ENCODE measurements at places on chromosomes 4 and X.

DNA sequence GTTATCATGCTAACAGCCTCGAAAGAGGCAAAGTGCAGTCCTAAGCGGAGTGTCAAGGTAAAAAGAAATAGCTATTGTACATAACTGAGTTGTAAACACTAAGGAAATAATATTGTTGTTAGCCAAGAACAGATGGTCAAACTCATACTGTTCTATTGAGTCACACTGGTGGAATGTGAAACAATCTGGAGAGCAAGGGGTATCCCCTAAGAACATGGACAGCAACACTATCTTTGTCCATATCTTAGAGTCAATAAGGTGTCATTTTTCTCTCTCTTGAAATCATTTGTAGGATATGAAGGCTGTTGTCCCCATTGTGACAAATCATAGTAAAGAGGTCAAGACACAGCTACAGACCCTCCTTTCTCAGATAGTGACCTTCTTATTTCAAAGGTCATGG is 4.5 kb upstream of the PDGFC start:
- no peak for DNase-seq

DNA sequence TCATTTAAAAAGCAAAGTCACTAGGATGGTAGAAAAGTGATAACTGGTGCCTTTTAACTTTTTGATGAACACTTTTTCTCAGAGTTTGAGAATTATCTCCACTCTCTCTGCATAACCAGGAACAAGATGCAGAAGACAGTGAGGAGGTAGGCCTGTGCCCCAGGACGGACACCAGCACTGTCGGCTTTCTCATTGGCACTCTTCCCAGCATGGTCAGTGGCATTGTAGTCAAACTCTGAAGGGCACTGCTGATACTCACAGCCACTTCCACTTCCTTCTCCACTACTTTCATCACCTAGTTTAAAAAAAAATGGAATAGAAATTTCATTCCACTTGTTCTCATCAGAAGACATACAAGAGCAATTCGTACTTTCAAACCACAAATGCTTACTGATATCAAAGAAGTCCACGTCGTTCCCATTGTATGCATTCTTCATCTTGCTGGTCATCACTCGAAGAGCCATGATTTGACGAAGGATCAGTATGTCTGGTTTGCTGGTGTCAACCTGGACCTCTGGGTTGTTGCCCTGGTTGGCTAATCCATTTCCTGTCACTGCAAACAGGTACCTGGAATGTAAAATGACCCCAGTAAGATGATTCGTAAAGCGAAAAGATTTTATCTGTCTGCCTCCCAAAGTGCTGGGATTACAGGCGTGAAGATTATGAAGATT is 84.8 kb upstream of the TFDP3 start:
- DNase-seq, result no peak

DNA sequence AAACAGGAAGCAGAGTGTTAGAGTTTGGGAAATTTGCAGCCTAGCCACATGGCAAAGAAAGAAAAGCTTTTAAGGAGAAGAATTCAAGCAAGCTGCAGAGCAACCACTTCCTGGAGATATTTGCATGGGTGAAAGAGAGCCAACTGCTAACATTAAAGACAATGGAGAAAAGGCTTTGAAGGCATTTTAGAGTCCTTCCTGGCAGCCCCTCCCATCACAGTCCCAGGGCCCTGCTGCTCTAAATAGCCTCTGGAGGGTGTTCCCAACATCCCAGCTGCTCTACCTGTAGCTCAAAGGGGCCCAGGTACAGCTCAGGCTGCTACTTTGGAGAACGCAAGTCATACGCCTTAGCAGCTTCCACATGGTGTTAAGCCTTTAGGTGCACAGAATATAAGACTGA is 235.9 kb upstream of the FMR1 start:
- no peak for DNase-seq

DNA sequence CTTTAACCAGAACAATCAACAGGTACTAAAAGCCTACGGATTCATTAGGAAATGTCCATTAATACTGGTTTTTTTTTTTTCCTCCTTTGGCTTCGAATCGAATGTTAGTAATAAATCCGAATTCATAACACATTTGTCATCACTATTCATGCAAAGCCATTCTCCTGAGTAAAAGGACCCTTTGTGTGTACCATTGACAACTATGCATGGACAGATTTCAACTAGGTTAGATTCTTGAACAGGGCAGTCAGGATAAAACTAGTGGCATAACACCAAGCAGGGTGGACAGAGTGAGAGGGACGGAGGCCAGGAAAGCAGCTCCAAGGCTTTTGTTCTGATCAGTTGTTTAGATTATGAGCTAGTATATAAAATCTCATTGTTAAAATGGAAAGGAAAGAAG is 1722.0 kb upstream of the TENM3 start:
- no peak for DNase-seq

- DNase-seq, result no peak
Measured at GRCh38 chr4:38681281-38681991, 17.4 kb downstream of the KLF3 start.

DNA sequence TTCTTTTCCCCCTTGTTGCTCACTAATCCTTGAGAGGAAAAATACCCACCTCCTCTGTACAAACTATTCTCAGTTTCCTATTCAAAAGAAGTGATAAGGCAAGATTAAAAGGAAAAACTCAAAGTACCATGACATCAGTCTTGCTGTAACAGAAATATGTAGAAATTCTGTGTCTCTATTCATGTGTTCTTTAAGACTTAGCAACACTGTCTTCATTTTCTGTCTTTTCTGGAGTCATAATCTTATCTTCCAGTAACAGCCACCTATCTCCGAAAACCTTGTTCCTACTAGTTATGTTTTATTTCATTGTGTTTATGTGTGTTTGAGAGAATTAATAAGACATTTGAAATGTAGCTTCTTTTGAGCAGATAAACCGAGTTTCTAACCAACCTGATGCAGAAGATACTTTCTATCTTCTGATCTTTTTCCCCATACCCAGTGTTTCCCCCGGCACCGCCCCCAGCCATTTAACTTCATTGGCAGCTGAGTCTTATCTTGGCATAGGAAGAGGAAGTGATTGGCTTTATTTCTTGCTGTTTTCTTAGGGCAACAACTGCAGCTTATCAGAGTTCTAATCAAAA is 8.0 kb downstream of the FAM241A start:
- no peak for DNase-seq

DNA sequence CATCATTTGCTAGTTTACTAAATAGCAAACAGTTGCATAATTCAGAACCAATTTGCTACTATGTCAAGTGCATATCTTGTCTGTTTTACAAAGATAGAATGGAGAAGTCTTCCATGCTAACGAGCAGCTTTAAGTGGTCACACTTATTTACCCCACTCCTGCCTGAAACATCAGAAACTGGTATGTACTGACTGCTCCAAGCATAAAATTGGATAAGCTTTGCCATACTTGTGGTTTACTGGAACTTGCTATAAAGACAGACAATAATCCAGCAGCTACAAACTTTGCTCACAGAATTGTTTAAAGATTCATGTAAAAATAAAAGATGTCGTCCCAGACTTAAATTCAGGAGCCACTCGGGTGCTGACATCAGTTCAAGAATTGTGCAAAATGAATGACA is 13.3 kb upstream of the CDKL2 start:
- DNase-seq, result no peak

DNA sequence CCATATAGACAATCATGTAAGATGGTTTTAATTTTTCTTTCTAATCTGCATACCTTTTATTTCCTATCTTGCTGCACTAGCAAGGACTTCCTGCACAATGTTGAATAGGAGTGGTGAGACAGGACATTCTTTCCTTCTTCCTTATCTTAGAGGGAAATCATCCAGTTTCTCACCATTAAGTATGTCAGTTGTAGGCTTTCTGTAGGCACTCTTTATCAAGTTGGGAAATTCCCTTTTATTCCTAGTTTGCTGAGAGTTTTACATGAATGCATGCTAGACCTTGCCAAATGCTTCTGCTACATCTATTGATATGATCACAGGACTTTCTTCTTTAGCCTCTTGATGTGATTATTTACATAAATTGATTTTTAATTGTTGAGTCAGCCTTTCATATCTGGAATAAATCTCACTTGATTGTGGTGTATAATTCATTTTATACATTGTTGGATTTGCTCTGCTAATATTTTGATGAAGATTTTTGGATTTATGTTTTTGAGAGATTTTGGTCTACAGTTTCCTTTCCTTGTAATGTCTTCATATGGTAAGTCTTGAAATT is 23.8 kb downstream of the RNF175 start:
- no peak for DNase-seq

DNA sequence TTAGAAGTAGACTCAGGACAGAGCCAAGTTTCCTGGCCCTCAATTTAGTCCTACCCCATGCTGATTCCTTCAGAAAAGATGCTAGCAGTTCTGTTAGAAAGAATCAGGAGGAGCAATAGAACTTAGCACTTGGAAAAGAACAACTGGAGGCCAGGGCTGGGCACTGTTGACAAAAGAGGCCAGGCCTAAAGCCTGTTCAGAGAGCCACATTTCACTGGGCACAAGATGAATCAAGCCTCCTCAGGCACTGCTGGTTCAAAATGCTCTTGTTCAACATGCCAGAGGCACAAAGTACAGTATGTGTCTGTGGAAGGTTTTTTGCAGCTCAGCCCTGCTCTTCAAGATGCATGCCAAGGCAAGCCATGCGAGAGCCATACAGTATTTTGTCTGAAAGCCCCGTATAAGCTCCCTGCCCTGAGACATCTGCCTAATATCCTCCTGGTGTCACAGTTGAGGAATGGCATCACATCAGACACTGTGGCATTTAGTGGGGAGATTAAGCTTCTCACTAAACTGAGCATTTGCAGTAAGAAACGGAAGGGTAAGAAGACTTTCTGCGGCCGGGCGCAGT is 53.7 kb downstream of the RASL11B start:
- DNase-seq, result no peak

- DNase-seq, result no peak
Measured at GRCh38 chr4:185016946-185017758, 1.1 kb upstream of the HELT start.

DNA sequence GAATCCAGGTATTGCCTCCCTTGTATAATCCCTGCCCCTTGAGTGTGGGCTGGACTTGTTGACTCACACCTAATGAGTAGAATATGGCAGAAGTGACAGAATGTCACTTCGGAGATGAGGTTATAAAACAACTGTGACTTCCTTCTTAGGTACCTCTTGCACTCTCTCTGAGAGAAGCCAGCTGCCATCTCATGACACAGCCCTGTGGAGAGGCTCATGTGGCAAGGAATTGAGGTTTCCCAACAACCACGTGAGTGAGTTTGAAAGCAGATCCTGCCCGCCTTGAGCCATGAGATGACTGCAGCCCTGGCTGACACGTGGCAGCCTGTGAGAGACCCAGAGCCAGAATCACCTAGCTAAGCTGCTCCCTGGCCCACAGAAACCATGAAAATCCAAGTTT is 13.5 kb downstream of the ASB11 start:
- peak; percentile 59 for DNase-seq

- DNase-seq, result no peak
Measured at GRCh38 chrX:132041015-132041414, 17.9 kb downstream of the STK26 start.

DNA sequence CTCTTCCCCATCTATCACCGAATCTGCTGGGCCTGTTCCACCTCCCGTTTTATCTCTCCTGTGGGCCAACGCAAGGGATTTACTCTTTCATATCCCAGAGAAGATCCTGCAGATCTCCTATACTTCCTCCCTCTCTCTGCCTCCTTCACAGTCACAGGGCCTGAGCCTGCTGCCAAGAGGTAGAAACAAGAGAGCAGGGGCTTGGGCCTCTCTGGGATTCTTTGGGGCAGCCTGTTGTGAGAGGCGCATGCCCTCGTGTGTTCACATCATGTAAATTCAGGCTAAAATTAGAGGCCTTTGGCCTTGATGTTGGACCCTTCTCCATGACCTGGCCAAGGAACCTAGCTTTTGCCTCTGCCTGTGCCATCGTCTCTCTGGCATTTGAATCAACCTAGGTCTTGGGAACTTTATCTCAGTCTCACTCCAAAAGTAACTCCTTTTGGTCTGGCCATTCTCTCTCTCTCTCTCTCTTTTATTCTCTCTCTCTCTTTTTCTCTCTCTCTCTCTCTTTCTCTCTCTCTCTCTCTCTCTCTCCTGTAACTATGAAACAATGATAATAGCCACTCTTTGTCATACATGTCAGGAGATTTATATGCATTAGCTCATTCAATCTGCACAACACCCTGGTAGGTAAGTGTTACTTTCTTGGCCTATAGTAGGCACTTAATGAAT is 20.0 kb upstream of the EFNB1 start:
- no peak for DNase-seq

DNA sequence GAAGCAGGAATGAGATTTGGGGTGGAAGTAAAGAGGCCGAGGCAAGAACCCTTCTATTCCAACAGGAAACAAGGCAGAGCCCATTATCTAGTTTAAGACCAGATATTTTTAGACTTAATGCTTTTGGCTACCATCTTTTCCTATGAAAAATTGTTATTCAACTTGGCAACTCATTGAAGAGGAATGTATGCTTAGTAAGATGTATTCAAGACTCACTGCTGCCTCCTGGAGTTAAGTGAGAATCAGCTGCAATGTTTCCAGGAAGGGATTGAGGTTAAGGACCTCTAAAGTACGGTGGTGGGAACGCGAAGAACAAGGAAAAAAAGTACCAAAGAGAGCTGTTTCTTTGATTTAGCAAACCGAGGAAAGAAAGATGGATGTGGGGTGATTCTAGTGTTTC is 89.1 kb downstream of the RAPGEF2 start:
- DNase-seq, result peak; percentile 52

GRCh38 chrX:20952180-20952579 is 422.0 kb upstream of the CNKSR2 start:
- no peak for DNase-seq

DNA sequence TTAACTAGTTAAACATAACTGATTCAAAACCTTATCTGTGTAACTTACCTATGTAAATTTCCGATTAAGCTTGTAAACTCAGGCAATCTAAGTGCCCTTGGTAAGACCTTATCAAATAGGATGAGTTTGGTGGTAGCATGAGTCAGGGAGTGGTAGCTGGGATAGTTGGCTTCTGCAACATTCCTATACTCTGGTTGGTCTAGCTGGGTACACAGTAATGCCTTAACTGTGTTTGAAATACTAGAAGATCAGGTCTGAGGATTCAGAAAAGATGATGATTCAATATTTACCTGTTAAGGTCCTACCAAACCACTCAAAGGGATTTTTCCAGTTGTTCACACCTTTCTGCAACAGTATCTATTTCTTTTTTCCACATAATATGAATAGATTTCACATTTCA is 5.3 kb downstream of the YIPF7 start:
- DNase-seq, result no peak

- no peak for DNase-seq
Measured at GRCh38 chr4:98521486-98521885, 136.9 kb downstream of the TSPAN5 start.

GRCh38 chrX:65846974-65847373 is 179.5 kb downstream of the MSN start:
- no peak for DNase-seq
